ENCODE measurements at places on chromosomes 6 and 20. TPM values are rescaled to one million over a fixed set of nuclear protein-coding genes. Genes with fewer than 3 reads are reported as not detected.

Gene ZSCAN12
- 4.1 TPM for polyA plus RNA-seq

Gene THBD
- 3.6 TPM for polyA plus RNA-seq

Gene TEAD3
- polyA plus RNA-seq = 8.9 TPM

Gene NFKBIE
- 10.8 TPM for polyA plus RNA-seq

Gene SMIM29
- 92.4 TPM for polyA plus RNA-seq

Gene PNPLA1
- polyA plus RNA-seq = 0.15 TPM

Gene LRRC73
- polyA plus RNA-seq = 6.2 TPM

Gene PAK1IP1
- polyA plus RNA-seq = 7.6 TPM

Gene NRSN1
- polyA plus RNA-seq = 123 TPM

Gene ZBTB24
- 4.5 TPM for polyA plus RNA-seq

Gene FAM50B
- polyA plus RNA-seq = 25.1 TPM

Gene VSX1
- 0.56 TPM for polyA plus RNA-seq

Gene SCRT2
- polyA plus RNA-seq = 0.98 TPM

Gene PLCB4
- polyA plus RNA-seq = 7.5 TPM
